EH (cell line): ENCODE measurements at places on chromosomes 11 and 22.

GRCh38 chr11:30255637-30256036 lies 24.8 kb downstream of the FSHB start:
- DNase-seq = no peak

DNA sequence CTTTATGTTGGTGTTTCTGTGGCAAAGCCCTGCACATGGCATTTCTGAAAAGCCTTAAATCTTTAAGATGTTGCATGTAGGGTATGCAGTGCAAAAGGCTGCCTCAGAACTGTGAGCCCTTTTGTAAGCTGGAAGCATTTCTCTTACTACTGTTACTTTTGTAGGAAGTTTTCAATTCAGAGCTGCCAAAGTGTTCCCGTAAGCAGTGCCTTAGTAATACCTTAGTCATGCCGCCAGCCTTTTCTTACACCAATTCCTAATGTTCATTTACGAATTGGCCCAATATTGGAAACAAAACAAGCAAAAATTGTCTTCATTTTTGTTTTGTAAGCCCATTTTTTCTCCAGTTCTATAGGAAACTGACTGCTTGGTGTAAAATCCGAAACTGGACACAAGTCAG lies 67.4 kb upstream of the RASSF10 start:
- DNase-seq = no peak

GRCh38 chr11:70577948-70578347 lies 179.6 kb downstream of the CTTN start:
- no peak for DNase-seq

GRCh38 chr11:72613450-72613849 lies 60.8 kb downstream of the PDE2A start:
- DNase-seq = no peak

- DNase-seq = no peak
Observed at GRCh38 chr11:100716838-100717237, 29.8 kb downstream of the ARHGAP42 start.

DNA sequence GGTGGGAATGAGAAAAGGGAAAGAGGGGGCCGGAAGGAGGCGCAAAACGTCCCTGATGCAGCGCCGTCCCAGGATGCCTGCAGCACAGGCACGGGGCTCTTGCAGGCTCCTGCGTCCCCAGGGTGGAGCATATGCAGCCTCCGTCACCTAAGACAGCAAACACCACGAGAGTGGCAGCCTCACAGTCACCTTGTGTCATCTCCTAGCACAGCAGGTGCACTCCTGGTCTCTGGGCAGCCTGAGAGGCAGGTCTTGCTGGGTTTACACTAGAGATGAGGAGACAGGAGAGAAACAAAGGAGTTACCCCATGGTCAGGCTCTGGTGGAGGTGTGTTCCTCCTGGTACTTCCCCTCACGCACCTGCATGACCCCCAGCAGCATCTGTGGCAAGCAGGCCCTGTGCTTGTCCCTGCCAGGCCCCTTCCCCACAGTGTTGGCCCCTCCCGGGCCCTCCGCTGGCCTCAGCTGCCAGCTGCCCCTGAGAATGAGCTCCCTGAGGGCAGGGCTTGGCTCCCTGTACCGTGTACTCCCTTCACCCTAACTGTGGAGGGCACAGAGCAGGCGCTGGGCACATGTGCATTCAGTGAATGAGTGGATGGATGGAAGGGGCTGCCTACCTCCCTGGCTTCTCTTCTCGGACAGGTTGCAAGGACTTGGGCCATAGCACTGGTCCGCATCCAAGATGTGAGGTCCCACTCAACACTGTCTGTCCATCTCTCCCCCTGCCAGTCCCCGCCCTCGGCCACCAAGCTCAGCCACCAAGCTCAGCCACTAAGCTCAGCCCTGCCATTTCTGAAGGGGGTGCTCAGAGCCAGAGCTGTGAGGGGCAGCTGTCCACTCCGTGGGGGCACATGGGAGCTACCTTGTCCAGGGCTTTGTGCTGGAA lies 988.6 kb downstream of the BRD1 start:
- DNase-seq = no peak

DNA sequence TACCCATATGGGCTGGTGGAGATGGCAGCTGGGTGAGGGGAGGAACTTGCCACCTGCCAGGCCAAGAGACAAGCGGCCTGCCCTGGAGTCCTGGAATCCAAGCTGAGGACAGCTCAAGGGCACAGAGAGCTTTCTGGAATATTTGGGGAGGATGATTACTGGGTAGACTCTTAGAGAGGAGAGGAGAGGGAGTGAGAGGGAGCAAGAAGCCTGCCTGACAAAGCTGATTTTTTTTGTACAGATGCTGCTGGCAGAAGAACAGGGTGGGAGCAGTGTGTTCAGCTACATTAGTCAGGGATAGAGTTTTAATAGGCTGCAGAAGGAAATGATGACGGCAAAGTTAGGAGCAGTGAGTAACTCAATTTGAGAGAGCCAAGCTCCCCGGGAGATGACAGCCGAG lies 299.3 kb downstream of the NXPE2 start:
- DNase-seq = no peak

- DNase-seq = peak; percentile 98
Observed at GRCh38 chr11:34274712-34275398, 83.0 kb downstream of the ABTB2 start.

GRCh38 chr11:5096011-5096410 lies 26.6 kb downstream of the OR52E1 start:
- no peak for DNase-seq

DNA sequence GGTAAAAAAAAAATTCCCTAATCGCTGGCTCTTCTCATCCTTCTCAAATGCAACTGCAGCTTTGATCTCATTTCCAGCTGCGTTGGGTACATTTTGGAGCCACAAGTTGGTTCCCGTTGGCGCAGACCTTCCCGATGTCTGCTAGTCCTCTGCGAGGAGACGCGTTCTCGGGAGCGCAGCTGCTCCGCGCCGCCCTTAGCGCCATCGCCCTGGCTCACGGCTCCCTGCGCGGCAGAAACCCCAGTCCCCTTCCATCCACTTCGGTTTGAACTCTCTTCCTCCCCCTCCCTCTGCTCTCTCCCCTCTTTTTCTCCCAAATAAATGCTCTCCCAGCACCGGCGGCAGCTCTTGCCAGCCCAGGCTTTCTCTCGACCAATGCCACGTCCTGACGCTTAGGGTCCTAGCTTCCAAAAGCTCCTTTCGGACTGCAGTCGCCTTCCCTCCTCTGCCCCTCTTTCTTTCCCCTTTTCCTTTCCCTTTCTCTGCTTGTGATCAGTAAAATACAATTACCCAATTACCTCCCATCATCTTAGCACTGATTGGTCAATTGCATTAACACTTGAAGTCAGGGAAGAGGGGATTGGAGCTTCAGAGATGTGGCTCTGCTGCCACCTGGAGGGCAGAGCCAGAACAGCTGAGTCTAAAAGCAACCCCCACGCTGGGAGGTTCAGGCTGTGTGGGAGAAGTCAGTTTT lies 1165.7 kb downstream of the LRRC4C start:
- DNase-seq = peak; percentile 87

- no peak for DNase-seq
Observed at GRCh38 chr11:83635166-83635565, 349.0 kb upstream of the CCDC90B start.

- no peak for DNase-seq
Observed at GRCh38 chr22:46795845-46796565, 33.6 kb downstream of the TBC1D22A start.

GRCh38 chr22:29742326-29742725 lies 22.5 kb downstream of the CABP7 start:
- DNase-seq = no peak

GRCh38 chr11:30422447-30423278 lies 99.8 kb downstream of the ARL14EP start:
- DNase-seq = no peak

- no peak for DNase-seq
Observed at GRCh38 chr22:45880716-45881523, 96.0 kb downstream of the WNT7B start.

DNA sequence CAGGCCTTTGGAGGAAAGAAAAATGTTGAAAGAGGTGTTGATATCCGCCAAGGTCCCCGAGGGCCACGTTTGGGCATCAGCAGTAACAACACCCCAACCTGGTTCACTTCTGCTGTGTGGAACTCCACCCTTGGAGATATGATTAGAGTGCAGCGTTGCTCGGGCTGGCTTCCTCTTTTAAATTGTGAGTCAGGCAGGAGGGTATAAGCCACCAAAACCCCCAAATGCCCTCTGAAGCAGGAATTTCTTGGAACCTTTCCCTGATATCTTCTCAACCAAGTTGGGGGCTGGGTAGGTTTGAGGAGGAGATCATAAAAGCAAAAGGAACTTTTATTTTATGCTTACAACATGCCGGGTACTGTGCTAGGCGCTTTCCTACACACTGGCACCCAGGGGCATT lies 6.4 kb upstream of the C11orf96 start:
- no peak for DNase-seq
